ENCODE measurements at places on chromosomes 1 and 21. TPM values are rescaled to one million over a fixed set of nuclear protein-coding genes. Genes with fewer than 3 reads are reported as not detected.
A peak's percentile ranks its signal among the peaks of the same experiment; 100 is the strongest.

DNA sequence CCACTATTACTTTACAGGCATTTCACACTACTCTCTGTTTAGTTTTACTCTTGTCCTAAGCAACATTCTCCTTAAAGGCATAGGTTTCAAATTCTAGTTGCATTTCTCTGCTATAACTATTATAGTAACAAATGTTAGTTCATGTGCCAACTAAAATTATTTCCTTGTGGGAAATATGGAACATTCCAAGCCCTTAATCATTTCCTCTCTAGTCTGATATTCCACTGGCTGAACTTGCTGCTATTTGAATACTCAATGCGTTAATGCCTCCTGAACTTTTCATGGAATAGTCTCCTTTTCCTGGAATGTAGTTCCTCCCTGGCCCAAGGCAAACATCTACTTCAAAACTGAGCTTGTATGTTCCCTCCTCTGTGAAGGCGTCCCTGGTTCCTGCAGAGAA lies 19.3 kb upstream of the TBX19 start:
- H3K4me3 ChIP-seq = no peak overlapping the region

DNA sequence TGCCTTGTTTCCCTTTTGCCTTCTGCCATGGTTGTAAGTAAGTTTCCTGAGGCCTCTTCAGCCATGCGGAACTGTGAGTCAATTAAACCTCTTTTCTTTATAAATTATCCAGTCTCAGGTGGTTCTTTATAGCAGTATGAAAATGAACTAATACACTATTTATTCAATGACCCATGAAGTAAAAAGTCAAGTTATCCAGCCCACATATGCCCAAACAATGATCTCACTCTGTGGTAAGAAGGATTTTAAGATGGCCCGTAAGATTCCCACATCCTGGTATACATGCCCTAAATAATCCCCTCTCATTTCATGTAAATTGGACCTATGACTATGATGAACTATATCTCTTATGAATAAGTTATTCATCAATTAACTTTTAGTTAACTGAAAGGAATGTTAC lies 1008.3 kb upstream of the B3GALT2 start:
- no peak overlapping the region for H3K4me3 ChIP-seq
- no peak for DNase-seq
- H3K27me3 ChIP-seq = no peaks in the 10 kb centered on the region
- H3K36me3 ChIP-seq = no peaks in the 10 kb centered on the region
- H3K27ac ChIP-seq = no peak overlapping the region

DNA sequence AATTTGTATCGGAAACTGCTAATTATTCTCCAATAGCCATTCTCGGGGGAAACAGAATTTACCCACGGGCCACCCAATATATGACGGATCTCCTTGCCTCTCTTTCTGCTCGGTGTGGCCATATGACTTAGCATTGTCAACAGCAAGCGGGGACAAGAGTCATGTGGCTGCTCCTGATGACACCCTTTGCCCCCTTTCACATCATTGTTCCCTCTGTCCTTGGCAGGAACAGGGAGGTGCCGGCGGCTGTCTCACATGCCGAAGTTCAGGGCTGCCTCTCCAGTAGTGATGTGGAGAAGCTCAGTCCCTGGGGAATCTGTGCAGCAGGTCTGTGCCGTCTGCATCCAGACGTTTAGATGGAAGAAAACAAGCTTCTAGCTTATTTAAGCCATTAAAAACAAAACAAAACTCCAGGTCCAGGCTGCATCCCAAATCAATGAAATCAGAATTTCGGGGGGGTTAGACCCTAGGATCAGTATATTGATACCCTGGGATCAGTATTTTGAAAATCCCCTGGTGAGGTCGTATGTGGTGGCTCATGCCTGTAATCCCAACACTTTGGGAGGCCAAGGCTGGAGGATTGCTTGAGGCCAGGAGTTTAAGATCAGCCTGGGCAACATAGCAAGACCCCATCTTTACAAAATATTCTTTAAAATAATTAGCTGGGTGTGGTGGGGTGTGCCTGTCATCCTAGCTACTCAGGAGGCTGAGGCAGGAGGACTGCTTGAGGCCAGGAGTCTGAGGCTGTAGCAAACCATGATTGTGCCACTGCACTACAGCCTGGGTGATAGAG lies 10.8 kb downstream of the MYOM3 start:
- H3K27ac ChIP-seq = no peak overlapping the region
- H3K4me3 ChIP-seq = no peak overlapping the region
- no peaks in the 10 kb centered on the region for H3K4me1 ChIP-seq
- no peaks in the 10 kb centered on the region for H3K36me3 ChIP-seq
- H3K27me3 ChIP-seq = no peaks in the 10 kb centered on the region

Gene KLF17
- total RNA-seq = not detected

DNA sequence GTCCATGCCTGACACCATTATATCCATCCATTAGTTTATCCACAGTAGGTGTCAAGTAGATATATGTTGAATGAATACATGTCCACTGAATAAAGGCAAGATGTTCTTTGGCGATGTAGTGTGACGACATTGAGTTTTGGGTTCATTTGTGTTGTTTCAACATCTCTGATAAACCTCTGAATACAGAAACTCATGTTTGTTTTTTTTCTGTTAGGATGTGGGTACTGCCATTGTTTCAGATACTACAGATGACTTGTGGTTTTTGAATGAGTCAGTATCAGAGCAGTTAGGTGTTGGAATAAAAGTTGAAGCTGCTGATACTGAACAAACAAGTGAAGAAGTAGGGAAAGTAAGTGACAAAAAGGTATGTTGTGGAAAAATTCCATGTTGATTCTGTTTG lies 28.1 kb downstream of the MDM4 start:
- no peak overlapping the region for H3K27ac ChIP-seq
- no peak overlapping the region for H3K4me3 ChIP-seq

Gene SOX13
- total RNA-seq = 22.9 TPM

Gene APOBEC4
- total RNA-seq = not detected

- H3K27me3 ChIP-seq = no peaks in the 10 kb centered on the region
- no peak overlapping the region for H3K4me3 ChIP-seq
- no peak overlapping the region for H3K27ac ChIP-seq
- DNase-seq = no peak
Observed at GRCh38 chr1:208077232-208078075, 166.5 kb upstream of the CD34 start.

Gene S100A1
- 6.1 TPM for total RNA-seq

GRCh38 chr1:173866413-173867115 lies 1.2 kb downstream of the GAS5 start:
- no peaks in the 10 kb centered on the region for H3K4me1 ChIP-seq
- DNase-seq = no peak
- H3K27me3 ChIP-seq = no peaks in the 10 kb centered on the region
- H3K36me3 ChIP-seq = no peaks in the 10 kb centered on the region
- H3K4me3 ChIP-seq = peak overlapping the region; percentile 84

Gene SASS6
- total RNA-seq = 3.6 TPM

Gene ID3
- 79.9 TPM for total RNA-seq
